ENCODE measurements at places on chromosomes 13 and 19.

DNA sequence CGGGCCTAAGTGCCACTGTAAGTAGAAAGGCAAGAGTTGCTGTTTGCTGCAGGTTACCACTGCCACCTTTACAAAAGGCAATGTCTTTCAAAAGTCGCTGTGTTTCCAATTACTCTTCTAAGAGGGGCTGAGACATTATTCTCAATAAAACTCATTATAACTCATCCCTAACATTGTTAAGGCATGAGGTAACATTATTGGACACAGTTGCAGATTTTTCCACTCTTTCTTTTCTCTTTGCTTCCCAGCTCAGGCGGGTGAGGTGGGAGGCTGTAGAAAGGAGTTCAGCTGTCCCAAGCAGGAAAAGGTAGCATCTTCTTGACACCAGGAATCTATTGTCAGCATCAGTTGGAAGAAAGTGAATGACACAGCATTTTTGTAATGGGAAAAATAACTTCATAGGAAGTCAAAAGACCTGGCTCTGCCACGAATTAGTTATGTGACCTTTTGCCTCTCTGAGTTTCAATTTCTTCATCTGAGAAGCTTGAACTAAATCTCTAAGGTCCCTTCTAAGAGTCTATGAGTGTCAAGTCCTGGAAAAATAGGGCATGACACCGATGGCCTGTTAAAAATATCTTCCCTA lies 2.1 kb upstream of the UBL3 start:
- peak; percentile 55 for DNase-seq

GRCh38 chr19:53308339-53308811 lies 25.2 kb upstream of the ZNF845 start:
- DNase-seq: no peak

DNA sequence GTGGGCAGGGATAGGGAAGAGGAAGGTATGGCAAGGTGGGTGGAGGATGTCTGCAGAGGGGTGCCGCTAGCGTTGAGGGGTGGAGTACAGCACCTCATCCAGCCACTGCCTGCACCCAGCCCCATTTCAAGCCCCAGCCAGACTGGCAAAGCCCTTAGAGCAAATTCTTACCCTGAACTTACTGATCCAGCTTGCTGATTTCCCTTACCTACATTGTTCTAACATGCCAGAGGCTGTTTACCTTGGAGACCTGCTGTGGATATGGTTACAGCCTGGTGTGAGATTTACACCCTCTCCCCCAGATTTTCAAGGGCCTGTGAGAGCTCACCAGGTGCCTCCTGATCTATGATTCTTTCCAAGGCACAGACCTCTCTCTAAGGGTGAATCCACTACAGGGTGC lies 86.0 kb downstream of the ZNF726 start:
- DNase-seq: no peak

DNA sequence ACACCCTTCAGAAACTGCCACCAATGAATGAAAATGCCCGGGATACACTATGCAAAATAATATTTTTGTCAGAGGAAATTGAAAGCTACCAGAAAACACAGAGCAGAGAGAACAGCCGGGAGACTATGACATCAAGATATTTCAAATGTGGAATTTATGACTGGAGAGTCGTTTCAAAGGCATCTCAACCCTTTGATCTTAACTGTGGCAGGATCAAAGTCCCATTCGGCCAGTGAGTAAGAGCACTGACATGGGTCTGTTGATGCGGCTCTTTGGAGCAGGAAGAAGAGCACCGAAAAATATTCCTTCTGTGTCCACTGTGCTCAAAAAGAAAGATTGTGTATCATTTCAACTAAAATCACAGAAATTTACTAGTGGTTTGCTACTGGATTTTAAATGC lies 201.9 kb downstream of the RFC3 start:
- DNase-seq: peak; percentile 57

- DNase-seq: no peak
Observed at GRCh38 chr13:57935965-57936364, 304.4 kb downstream of the PCDH17 start.

- no peak for DNase-seq
Observed at GRCh38 chr19:33921165-33921564, 124.5 kb downstream of the KCTD15 start.

DNA sequence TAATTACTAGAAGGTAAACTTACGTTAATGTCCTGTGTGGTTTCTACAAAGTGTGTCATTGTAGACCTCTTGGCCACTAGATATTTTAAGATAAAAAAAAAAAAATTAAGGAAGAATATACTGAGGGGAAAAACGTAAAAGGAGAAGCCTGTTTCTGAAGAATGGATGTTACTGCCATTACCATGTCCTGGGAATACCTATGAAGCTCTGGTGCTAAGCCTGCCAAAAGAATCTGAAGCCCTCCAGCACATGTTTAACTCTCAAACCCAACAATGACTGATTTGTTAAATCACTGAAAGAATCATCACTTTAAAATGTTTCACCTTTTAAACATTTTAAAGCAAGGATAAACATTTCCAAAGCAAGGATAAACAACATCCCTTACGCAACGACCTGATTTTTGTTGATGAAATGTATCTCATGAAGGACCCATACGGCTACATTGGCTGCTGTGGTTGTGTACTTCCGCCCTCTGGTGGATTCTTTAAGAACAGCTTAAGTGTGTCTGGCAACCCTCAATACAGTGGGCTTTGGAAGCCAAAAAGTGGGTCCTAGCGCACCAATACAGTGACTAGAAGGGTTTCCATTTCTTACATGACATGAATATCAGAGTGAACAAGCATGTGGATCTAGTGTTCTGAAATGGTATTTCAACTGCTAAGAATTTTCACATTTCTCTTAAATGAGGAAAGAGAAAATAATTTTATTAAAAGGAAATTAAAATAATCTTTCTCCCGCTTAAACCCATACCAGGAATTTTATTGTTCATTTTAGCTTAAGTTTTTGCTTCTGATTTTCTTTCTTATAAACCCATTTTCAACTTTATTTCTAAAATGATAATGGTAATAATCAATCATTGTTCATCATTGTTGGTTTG lies 74.5 kb upstream of the RAP2A start:
- DNase-seq: peak; percentile 72

- peak; percentile 27 for DNase-seq
Observed at GRCh38 chr13:106173346-106173745, 362.1 kb downstream of the EFNB2 start.

- no peak for DNase-seq
Observed at GRCh38 chr19:39335168-39335548, 685 bp downstream of the GMFG start.

GRCh38 chr19:14112809-14113385 lies 4.7 kb downstream of the PRKACA start:
- no peak for DNase-seq

GRCh38 chr19:13117176-13117771 lies 734 bp upstream of the TRMT1 start:
- no peak for DNase-seq

DNA sequence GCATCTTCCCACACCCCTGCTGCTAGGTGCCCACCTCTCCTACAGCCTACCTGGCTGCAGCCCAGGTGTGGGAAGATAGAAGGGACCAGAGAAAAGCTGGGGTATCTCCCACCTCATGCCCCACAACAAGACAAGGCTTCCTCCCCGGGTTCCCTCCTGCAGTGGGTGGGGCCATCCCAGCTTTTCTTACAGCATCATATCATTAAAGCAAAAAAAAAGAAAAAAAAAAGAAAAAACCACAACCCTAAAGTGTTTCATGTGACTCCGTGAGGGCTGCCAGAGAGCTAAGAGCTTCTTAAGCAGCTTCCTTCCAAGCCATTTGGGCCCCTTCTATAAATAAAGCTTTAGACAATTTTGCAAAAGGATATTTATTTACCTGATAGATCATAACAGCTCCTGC lies 455.4 kb upstream of the TSHZ3 start:
- no peak for DNase-seq

DNA sequence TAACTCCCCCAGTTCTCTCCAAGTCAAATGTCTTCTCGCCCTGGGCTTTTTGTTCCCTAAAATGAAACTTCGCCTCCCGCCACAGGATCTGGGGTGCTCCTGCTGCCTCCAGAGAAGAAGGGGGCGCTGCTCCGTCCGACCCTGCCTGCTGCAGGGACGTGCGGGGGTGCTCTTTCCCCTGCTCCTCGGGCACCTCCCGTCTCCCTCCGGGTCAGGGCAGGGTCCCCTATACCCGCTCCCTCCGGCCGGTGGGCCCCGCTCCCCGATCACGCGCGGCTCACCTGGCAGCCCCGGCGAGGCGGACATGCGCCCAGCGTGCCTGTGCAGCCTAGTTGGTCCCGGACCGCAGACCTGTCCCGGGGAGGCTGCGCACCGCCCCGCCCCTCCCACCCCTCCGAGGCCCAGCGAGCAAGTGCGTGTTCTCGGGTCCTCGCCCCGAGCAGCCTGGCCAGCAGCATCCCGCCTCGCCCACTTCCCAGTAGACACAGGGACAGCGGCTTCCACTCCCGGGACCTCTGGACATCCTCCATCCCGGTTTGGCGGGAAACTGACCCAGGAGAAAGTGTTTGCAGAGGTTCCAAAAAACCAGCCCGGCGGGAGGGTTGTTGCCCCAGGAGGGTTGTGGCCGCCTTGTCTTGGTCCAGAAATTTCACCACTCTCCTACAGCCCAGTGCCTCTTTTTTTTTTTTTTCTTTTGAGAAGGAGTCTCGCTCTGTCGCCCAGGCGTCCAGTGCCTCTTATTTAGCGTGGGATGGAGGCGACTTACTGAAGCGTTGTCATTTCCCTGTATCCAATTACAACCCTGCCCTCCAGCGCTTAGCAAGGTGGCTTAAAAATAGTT lies at the start of gene OXGR1:
OXGR1 (minus strand) TSS at position 460 of the 841 bp plus-strand sequence. CDS start 6,717 bp downstream, outside the sequence.
- DNase-seq: no peak

GRCh38 chr19:4372165-4373012 lies 28.0 kb downstream of the SH3GL1 start:
- no peak for DNase-seq

DNA sequence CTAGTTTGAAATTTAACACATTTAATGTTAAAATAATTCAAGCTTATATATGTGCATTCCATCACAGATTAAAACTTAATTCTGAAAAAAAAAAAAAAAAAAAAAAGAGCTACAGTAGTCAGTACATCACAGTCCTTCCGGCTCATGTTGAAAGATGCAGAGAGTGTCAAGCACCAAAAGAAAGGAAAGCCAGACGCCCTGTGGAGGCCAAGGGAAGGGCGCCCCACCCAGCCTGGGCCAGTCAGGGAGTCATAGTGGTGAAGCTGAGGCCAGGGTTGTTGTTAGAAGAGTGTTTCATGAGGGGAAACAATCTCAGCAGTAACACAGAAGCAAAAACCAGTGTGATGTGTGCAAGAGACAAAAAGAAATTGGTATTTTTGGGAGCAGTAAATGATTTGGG lies 375.3 kb downstream of the MTUS2 start:
- DNase-seq: no peak

DNA sequence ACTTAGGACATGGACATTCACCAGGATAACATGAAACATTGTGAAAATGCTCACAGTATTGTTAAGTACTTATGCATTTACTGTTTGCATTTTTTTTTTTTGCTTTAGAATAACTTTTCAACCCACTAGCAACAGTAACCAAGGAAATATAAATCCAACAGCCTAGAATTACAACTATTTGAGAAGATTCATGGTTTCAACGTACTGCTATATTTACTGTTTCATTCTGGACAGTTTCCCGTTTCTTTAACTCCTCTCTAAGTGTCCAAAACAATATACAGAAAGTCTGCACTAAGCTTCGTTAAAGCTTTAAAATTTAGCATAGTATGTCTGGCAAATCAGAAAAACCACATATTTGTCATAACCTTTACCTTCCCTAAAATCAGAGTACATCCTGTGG lies 2.7 kb downstream of the SMAD9 start:
- DNase-seq: no peak

DNA sequence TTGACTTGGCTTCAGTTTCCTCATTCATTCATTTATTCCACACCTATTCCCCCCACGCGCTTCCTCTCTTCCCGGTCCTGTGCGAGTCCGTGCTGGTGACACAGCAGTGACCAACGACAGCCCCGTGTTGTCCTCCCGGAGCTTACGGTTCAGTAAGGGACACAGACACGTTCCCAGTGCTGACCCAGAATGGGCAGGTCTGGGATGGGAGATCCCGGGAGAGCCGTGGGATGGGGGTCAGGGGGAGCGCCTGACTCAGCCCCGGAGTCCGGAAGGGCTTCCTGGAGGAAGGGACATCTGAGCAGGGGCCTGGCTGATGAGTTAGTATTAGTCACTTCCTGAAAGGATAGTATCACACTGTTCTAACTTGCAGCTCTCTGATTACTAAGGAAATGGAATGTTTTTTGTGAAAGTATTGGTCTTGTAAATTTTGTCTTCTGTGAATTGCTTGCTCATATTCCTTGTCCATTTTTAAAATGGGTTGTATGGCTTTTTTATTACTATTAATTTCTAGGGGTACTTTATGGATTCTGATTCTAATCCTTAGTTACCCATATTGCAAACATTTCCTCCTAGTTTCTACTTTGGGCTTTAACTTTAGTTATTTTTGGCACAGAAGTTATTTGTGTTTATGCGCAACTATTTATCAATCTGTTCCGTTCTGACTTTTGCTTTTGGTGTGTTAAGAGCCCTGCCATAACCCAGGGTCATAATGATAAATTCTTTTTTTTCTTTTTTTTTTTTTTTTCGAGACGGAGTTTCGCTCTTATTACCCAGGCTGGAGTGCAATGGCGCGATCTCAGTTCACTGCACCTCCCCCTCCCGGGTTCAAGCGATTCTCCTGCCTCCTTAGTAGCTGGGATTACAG lies 708 bp upstream of the ERCC1 start:
- peak; percentile 94 for DNase-seq

DNA sequence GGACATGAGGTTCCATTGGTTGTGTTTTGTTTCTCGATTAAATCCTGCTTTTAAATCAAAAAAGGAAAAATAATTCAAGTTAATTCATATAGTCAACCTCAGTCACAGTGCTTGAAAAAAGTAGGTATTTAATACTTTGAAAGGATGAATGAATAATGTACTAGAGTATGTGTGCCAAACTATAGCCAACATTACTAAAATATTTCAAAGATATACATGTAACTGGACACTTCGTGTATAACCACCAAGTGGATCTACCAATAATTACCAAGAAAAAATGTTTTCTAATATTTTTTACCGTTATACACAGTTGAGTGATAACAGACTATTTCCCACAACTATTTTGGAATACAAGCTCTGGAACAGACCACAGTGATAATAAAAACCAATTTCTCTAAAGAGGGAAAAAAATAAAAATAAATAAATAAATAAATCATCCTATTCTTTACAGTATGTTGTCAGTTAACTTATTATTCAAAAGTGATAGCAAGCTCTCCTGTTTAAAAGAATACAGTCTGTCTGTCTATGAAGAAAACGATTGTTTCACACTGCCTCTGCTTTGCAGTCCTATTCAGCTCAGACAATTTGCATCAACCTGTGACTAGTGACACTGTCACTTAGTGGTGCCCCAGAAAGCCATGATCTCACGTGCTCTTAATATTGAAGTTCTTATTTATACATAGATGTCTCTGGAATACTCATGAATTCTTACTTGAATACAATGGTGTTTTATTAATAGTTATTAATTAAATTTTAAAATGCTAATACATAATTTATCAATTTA lies 58.2 kb downstream of the UBL3 start:
- peak; percentile 45 for DNase-seq

DNA sequence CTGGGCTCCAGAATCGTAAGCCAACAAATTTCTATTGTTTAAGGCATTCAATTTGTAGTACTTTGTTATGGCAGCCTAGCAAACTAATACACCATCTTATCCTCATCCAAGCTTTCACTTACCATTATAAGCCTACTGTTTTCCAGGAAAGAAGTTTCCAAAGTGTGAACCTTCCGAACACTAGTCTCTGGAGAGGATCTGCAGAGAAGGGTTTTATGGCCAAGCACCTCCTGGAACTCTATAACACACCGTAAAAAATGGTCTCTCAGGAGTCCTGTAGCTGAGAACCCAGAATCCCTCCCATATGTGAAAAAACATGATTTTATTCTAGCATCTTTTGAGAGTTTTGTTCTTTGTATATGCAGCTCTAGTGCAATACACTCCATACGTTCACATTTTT lies 142.1 kb downstream of the POSTN start:
- no peak for DNase-seq

GRCh38 chr13:109669234-109669612 lies 117.2 kb downstream of the IRS2 start:
- DNase-seq: no peak
